ENCODE measurements at places on chromosomes 12 and 14.

- DNase-seq: no peak
These were observed 54.3 kb upstream of the KCNJ8 start for GRCh38 chr12:21828779-21829178.

GRCh38 chr12:26097046-26097878 lies 27.6 kb downstream of the BHLHE41 start:
- no peak for DNase-seq

- DNase-seq: no peak
These were observed 4.8 kb downstream of the RNF34 start for GRCh38 chr12:121404734-121405133.

DNA sequence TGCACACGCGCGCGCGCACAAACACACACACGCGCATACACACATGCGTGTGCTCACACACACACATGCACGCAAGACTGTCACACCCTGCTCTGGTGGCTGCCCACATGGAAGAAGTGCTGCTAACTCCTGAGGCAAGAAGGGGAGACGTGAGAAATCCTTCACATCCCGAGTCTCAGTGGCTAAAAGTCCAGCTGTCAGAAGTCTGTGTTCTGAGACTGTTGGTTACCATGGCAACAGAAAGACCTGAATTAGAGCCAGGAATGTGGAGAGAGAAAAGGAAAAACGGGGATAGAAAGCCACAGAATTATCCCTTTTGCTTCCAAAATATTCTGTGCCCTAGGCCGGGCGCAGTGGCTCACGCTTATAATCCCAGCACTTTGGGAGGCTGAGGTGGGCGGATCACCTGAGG lies 71.2 kb downstream of the PPFIBP1 start:
- no peak for DNase-seq

DNA sequence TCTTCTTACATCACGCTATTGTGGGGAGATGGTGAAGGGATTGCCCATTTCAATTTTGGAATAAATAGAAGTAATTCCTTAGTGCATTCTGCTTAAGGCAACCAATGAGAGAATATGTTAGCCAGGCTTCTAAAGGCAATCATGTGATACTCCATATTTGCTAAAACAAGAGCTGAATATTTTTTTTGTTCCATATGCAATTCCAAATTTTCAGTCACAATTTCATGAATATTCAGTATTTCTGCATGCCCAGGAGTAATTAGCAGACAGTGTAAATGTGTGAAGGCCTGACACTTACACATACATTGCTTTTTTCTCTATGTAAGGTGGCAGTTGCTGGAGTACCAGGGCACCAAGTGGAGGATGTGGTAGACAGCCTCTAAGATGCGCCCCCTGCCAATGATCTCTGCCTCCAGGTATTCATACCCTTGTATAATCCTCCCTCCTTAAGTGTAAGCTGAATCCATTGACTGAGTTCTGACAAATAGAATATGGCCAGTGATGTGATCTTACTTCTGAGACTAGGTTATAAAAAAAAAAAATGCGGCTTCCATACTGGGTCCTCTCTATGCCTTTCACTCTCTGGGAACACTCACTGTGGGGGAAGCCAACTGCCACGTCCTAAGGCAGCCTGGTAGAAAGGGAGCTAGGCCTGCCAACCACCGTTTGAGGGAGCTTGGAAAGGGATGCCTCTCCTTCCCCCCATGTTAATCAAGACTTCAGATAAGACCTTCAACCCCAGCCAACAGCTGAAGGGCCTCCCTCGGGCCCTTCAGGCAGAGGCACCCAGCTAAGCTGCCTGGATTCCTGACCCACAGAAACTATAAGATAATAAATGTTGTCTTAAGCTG lies 62.7 kb upstream of the PTGR2 start:
- DNase-seq: no peak

- DNase-seq: no peak
These were observed 108.5 kb upstream of the ESRRB start for GRCh38 chr14:76267322-76268046.

DNA sequence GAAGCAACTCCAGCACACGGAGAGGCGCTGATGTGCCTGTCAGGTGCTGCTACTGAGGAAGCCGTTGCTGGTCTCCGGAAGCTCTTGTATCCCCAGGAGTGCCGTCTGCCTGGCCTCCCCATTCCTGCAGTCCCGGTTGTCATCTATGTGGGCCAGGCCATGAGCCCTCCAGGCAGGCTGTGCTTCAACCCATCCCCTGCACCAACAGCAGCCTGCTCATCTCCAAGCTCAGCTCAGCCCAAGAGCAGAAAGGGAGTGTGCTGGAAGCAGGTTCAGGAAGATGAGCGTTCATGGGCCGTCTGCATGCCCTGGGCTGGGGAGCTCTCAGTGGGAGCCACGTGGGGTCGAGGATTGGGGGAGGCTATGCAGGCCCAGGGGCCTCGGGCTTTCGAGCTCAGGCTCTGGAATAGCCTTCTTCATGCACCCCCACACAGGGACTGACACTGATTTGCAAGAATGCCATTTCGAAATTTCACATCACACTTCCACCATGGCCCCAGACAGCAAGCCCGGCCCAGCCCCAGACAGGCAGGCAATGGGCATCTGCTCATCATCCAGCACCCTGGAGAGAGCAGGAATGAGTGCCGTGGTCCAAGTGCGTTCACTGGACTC lies 164.5 kb downstream of the KIF26A start:
- no peak for DNase-seq

DNA sequence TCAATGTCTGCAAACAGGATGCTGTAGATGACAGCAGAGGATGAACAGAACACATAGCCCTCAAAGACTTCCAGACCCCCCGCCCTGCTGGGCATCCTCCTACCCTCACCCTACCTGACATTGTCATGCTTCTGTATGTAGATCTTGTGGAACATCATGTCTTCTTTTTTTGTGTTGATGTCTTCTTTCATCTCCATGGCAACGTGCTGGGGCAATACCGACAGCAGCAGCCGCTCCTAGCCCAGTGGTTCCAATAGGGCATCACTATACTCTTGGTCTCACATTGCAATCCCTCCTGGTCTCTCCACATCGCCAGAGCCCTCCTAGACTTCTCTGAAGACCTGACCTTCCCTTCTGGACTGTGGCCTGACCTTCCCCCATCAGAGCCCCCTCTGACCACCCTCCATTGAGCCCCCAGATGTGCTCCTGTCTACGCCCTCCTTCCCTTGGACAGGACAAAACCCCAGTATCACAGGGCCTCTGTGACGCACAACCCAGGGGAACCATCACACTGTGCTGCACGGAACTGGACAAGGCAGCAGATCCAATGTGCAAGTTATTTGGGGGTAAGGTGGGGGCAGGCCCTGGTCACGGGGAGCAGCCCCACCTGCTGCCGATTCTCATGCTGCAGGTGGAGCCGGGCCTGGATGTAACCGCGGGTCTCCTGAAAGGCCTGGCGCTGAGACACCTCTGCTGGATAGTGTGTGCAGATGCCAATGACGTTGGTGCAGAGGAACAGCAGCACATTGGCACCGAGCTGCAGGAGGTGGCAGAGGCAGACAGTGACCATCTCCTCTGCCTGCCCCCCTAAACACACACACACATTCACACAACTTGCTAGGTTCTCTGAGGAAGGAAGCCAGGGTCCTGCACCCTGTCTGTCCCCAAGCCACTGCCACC lies 11.1 kb downstream of the ADCY6 start:
- no peak for DNase-seq

GRCh38 chr12:103456006-103456405 lies 39.8 kb downstream of the C12orf42 start:
- DNase-seq: no peak

DNA sequence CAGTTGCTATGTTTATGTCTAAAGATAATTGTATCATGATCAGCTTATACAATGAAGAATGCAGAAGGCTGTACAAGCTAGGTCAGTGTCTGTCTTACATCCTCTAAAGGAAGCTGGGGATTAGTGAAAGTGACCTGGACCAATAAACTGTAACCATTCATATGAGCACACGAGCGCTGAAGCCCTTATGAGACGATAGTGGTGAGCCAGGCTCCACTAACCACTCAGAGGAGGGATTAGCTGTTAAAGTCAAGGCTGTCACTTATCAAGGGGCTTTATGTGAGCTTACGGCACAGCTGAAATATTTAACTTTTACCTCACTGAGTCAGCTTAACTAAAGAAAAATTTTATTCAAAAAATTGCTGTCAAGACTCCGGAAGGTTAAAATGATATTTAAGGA lies 30.3 kb downstream of the NDUFA12 start:
- no peak for DNase-seq

GRCh38 chr12:54662026-54662425 lies 13.9 kb upstream of the DCD start:
- no peak for DNase-seq

- no peak for DNase-seq
These were observed 348.5 kb upstream of the TBX3 start for GRCh38 chr12:115032521-115032920.

DNA sequence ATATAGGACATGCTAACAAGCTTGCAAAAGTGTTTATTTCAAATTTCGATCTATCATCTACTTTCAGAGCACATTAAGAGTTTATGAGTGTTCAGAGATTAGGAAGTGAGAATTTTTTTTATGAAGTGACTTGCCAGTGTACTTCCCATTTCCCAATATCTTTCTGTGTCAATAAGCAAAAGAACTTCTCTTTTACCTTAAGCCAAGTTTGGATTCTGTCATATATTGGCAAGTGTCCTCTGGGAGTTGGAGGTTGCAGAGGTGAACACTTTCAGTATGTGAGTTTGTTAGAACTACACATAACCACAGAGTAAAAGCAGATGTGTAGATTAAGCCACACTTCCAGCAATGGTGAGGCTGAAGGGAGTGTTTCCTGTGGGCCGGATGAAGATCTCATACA lies 16.6 kb upstream of the KLRF1 start:
- no peak for DNase-seq

DNA sequence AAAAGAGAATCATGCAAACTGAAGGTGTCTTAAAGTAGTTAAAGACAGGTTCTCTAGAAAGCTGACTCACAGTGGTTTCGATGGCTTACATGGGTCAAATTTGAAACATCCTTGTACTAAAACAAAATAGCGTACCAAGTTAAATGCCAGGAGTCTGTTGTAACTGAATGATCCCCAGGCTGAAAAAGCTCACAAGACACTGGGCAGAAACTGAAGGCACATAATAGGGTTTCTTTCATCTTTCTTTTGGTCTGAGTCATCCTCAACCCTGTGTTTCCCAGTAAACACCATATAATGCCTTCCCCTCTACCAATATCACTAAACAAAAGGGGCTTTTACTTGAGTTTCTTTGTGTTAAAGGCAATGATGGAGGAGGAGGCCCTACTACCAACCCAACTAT lies 12.8 kb downstream of the ZFYVE1 start:
- no peak for DNase-seq

DNA sequence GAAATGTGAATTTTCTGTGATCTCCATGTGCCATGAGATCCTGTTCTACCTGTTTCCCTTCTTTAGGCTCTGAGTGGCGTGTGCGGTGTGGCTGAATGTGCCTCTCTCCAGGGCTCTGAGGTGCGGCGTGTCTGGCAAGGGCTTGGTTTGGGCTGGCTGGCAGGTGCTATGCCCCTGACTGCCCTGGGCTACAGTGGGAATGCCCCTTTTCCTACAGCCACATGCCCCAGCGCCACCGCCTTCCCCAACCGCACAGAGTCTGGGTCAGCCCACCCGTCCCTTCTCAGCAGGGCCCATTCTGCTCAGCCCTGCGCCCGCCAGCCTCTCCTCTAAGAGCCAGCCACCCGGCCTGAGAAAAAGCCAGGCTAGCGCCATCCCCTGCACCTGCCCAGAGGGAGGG lies 24.7 kb downstream of the BTBD6 start:
- no peak for DNase-seq

- no peak for DNase-seq
These were observed 266.7 kb downstream of the ALG10 start for GRCh38 chr12:34288963-34289345.

DNA sequence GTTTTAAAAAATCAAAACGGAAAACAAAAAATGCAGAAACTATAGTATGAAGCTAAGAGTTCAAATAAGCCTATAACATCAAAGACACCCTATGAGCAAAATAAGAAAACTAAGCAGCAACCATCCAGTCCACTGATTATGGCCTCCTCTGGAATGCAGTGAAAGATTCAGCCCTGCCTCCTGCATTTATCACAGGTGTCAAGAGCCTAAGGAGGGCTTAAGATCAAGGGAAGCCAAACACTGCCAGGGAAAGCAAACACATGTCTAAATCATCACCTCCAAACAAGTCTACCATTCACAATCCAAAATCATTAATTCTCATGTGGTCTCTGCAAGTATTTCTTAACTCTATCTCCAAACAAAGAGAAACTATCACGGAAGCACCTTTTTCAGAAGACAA lies 28.4 kb downstream of the SARNP start:
- DNase-seq: no peak

DNA sequence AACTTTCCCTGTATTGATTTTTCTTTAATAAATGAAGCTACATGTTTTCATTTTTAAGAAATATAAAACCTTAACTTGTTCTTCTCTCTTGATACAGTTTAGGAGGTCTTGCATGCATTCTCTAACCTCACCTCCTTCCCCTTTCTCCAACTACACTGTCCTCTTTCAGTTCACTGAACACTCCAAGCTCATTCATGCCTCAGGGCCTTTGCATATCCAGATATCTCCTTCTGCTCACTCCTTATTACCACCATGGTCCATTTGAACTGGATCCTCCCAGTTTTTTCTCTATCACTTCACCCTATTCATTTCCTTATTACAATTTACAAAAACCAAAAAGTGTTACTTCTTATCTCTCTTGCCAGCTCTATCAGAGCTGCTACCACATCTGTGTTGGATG lies 242.9 kb upstream of the PLEKHG7 start:
- DNase-seq: no peak

GRCh38 chr12:117053050-117053400 lies 46.2 kb downstream of the TESC start:
- no peak for DNase-seq

GRCh38 chr12:108821407-108822397 lies 35.7 kb downstream of the SSH1 start:
- no peak for DNase-seq

DNA sequence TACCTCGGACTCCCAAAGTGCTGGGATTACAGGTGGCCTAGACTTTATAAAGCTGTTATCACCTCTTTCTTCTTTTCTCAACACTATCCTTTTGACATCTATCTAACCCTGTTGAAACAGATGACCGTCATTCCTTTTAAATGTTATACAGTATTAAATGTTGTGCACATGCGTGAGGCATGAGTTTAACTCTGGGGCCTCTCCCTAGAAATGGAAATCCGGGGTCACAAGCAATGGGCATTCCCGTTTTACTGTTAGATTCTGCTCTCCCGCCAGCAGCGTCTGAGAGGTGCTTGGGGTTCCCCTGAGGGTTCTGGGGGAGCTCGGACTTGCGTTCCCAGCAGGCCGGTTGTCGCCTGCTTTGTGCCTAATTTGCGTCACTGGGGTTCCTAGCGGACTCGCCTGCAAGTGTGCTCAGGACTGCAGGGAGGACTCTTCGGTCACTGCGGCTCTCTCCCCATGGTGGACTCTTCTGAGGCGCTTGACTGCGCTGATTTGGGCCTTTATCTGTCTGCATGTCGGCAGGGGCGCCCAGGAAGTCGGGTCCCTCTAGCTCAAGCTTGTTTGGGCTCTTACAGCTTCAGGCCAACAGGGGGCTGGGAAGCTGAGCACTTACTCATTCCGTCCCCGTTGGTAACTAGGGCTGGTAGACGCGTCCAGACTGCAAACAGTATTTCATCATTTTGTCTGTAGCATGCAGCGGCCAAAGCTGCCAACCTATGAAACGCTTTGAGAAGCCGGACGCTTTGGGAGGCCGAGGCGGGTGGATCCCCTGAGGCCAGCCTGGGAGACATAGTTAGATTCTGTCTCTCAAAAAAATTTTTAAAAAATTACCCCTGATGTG lies 1.2 kb upstream of the RAN start:
- peak; percentile 28 for DNase-seq
